ENCODE measurements at places on chromosomes 2 and 18. TPM values are rescaled to one million over a fixed set of nuclear protein-coding genes. Genes with fewer than 3 reads are reported as not detected.

Gene GFPT1
- 90.5 TPM for total RNA-seq

Gene LOXL3
- 147 TPM for total RNA-seq

Gene CFC1
- total RNA-seq = not detected

Gene CNDP1
- not detected for total RNA-seq

Gene FAM124B
- 0.38 TPM for total RNA-seq
